Right ventricle myocardium inferior (tissue), 1 donor: ENCODE measurements at places on chromosomes 2 and 18. TPM values are rescaled to one million over a fixed set of nuclear protein-coding genes. Genes with fewer than 3 reads are reported as not detected.

DNA sequence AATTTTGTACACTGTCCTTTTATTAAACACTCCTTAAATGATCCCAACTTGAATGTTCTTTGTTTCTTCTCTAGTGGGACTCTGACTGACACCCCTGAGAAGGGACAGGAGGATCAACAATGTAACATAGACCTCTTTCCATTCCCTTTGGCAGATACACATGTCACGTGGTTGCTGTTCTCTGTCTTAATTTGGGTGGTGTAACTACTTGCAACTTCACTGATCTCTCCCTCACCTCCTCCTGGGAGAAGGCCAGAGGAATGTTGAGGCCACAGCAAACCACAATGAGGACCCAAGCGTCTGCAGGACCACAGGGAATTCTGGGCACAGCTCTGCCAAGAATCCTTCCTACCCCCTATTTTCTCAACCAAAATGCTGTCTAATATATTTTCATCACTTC, 205.6 kb downstream of the RTP5 start:
- no peak for DNase-seq

The KCTD1 gene
- total RNA-seq: 15.4 TPM

The ATP6V1C2 gene
- total RNA-seq: 1.9 TPM

- no peak for DNase-seq
Observed at GRCh38 chr18:77016936-77017335, 115.6 kb downstream of the MBP start.
